NCI-H1436 treated with DMSO at 0.1 percent for 48 hours (cell line): ENCODE measurements at places on chromosomes 12 and 14.

DNA sequence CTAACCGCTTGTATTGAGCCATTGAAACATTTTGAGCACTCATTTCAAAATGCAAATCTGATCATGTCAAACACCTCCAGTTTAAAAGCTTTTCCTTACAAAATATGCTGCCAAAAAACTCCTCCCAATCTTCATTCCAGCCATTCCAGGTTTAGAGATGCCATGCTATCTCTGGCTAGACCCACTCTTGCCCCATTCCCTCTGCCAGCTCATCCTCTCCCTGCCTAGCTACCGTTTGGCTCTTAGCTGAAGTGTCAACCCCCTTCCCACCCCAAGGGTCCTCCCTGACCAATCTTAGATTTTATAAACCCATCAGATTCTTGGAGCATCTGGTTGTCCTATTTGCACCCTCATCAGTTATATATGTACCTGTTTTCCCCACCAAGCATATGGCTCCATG lies 75.0 kb downstream of the SCAF11 start:
- no peak for DNase-seq

DNA sequence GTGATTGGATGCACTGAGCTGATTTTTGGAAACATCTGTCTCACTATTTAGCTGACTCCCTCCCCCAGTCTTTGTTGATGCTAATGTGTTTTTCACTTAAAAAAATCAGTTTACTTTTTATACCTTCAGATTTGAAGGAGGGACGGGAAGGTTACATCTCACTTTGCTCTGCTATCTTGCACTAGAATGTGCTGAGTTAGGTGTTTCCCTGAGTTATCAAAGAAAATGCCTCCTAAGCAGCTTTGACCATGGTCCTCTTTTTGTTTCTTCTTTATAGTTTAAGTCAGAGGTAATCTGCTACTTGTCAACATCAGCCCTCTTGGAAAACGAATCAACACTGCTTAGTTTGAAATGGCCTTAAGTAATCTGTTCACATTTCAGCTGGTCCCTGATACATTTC lies 222.0 kb downstream of the TMEM132D start:
- no peak for DNase-seq

DNA sequence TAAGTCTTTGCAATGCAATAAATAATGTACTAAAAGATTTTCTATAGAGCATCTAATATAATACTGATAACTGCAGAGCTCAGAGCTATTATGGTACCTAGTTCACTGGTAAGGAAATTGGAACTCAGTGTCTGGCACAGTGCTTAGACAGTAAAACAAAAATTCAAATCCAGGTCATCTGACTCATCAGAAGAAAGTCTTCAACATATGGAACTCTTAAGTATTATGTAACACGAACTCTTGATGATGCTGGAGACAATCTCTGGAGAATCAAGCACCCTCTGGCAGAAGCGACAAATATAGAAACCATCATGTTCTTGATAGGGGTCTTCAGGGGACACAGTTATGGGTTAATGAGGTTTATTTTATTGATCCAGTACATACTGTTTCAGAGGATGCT lies 37.3 kb upstream of the TRHDE start:
- DNase-seq: no peak

- no peak for DNase-seq
Observed at GRCh38 chr12:9869307-9870161, at the start of gene CLEC2B. CLEC2B (minus strand) TSS chr12:9869354.

DNA sequence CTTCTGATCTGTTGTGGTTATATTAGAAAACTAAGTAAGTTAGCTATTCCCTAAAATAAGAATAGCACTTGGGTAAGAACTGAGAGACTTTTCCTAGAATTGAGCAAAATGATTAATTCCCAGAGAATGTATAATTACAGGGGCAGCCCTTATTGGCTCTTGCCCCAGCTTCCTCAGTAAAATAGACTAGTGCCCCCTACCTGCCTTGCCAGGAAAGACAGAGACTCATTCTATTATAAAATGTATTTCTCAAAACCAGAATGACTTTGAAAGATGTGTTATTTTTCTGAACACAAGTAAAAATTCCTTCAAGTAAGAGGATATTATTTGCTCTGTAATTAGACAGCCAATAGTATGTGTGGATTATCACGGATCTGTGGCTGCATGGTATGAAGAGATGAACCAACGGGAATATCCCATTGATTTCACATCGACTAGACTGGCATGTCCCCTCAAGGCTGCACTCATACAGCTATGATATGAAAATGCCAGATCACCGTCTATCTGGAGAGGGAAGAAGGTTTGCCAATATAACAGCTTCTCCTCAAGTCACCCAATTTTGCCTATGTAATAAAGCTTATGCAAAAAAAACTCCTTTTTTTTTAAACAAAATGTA lies 7.4 kb upstream of the GLRX5 start:
- no peak for DNase-seq

- no peak for DNase-seq
Observed at GRCh38 chr14:92610849-92611271, 97.3 kb downstream of the RIN3 start.

DNA sequence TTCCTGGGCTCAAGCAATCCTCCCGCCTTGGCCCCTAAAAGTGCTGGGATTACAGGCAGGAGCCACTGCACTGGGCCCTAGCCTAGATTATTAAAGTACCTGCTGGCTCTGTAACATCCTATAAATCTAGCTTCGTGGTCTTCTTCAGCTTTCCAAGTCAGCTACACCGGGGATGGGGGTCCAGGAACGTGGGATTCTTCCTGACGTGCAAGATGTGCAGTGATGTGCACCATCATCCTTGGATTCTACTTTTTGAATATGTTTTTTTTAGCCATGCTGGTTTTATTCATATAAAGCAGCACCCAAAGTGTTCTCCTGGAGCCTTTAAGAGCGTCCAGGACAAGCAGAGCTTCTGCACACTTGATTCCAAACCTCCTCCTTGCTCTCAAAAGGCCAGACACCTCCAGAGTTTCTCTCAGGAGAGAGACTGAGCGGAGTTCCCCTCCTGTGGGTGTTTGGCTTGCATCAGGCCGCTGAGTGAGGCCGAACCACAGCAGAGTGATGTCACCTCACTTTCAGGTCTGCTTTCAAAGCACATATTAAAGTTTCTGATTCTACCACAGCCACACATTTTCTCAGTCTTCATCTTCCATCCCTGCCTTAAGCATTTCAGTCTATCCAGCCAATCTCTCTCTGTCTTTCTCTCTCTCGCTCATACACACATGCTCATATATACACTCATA lies 33.4 kb downstream of the VCPKMT start:
- no peak for DNase-seq

DNA sequence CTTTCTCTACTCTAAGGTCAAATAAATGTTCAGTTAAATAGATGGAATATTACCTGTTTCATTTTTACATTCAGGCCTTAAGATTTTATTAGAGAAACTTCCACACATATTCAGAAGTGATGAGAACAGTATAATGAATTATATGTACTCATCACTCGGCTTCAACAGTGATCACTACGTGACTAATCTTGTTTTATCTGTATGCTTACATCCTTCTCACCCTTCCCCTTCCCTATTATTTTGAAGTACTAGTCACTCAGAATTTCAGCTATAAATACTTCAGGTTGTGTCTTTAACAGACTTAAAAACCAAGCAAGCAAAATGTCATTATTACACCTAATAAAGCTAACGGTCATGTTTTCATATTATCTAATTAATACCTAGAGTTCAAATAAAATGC lies 34.9 kb downstream of the ETV6 start:
- DNase-seq: no peak

DNA sequence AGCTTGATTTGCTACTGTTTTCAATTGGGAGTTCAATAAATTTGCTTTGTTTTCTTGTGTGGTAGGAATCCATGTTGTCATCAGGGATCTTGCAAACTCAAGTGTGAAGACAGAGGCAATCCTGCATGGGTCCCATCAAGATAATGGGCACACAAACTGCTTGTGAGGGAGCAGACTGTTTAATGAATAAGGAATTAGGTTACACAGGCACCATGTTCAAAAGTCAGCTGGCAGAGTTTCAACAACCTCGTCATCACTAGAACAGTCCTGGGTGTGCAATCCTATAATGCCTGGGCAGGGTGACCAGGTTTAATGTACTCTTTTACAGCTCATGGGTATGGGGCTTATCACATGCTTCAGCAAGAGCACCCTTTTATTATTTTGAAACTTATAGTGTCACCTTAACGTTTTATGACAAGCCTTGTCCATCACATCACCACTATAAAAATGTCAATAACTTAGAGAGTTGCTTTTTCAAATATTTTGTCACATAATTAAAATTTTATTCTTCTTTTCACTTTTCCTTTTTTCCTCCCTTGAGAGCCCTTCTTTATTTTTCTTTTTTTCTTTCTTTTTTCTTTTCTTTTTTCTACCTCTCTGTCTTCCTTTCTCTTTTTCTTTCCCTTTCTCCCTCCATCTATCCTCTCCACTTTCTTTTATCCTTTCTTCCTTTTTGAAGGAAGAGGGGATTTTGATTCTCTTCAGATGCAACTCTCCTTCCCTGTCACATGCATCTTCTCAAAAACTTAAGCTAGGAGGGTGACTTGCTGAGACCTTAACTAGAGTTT lies 252.2 kb upstream of the ATP2B1 start:
- no peak for DNase-seq

GRCh38 chr12:95547522-95548055 lies 3.7 kb downstream of the USP44 start:
- no peak for DNase-seq

DNA sequence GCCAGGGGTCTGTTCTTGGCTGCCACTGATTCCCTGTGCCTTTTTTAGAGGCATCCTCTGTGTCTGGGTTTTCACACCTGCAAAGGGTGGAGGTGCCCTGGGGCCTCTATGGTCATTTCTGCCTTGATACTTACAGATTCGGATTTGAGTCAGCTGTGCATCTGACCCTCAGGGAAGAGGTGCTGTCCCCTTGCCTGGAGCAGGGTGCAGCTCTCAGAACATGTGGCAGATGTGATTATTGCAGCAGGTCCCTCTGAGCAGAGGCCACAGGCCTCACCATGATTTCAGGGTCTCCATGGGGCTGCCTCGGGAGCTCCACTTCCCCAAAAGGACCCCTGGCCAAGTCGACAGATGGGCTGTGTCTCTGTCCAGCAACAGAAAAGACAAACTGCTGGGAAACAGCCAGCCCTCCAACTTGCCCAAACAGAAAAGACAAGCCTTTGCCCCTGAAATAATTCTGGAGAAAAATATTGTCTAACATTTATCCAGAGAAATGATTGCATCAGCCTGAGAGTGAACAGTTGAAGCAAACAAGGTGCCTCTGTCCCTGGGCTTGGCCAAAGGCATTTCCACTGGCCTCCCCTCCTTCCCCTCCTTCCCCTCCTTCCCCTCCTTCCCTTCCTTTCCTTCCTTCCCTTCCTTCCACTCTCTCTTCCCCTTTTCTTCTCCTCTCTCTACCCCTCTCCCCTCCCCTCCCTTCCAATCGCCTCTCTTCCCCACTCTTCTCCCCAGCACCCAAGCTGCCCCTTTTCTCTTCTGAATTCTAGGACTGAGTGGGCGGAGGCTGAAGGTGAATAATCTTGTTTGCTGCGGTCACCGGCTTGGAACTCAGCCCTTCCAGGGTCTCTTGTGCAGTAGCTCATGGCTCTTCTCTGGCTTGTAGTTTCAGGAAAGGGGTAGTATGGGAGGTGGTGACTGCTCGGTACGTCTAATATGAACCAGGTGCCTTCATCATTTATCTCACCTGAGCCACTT lies 676 bp downstream of the SERPINA3 start:
- no peak for DNase-seq

DNA sequence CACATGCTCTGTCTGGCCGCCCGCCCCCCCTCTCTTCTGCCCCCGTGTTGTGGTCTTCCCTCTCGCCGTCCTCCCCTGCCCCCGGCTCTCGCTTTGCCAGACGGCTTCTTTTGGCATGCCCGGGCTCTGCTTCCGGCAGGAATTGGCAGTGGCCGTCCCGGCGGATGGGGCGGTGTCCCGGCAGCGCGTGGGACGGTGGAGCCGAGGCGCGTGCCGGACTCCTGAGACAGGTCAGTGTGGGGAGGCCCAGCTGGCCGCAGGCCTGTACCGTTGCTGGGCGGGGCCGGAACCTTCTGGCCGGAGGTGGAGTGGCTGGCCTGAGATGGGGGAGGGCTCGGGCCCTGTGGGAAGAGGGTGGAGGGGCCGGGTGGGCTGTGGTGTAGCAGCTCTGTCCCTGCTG lies 17.1 kb downstream of the KIF26A start:
- DNase-seq: no peak

GRCh38 chr14:103444837-103445524 lies 59.8 kb downstream of the MARK3 start:
- DNase-seq: no peak

GRCh38 chr14:93019367-93019843 lies 96.3 kb downstream of the ITPK1 start:
- DNase-seq: no peak

DNA sequence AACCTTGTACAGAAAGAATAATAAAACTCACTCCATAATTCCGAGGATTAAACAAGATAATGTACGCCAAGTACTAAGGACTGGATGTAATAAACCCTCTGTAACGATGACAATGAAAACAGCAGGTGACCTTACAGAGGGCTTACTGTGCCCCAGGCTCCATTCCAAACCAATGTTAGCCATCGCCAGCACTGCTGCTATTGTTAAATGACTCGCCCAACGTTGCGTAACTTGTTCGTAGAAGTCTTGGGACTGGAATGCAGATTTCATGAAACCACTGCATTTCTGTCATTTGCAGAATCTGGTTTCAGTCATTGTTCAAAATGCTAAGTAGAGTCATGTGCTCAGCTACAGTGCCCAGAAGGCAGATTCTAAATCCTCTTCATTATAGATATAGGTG lies 728 bp upstream of the STON2 start:
- DNase-seq: no peak

DNA sequence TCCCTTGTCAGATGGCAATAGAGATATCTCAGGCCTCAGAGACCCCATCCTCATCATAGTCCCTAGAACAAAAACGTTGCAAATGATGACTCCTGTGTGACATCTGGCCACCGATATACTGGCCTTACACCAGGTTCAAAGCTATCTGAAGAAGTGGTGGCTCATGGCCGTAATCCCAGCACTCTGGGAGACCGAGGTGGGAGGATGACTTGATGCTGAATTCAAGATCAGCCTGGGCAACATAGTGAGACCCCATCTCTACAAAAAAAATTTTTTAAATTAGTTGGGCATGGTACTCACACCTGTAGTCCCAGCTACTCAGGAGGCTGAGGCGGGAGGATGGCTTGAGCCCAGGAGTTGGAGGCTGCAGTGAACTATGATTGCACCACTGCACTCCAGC lies 13.1 kb downstream of the CAMKK2 start:
- no peak for DNase-seq

GRCh38 chr12:19288603-19289244 lies 150.6 kb upstream of the AEBP2 start:
- DNase-seq: no peak

- DNase-seq: no peak
Observed at GRCh38 chr14:92737206-92737605, 11.2 kb downstream of the LGMN start.

DNA sequence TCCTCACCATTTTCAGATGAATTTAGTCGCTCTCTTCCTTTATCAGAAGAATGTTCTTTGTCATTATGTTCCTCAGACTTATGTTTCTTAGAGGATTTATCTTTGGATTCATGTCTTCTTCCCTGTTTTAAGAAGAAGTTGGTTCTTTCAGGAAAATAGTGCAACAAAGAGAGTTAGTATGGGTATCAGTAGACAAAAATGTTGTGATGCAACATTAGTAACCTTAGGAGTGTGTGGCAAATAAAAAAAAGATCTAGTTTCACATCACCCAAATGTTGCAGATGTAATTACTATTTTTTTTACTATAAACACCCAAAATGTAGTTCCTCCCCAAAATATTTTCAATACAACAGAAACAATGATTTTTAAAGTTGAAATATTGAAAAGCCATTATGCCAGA lies 7.8 kb downstream of the RSRC2 start:
- no peak for DNase-seq

- no peak for DNase-seq
Observed at GRCh38 chr12:124568431-124569374, 1.3 kb upstream of the NCOR2 start.

GRCh38 chr12:107014055-107014454 lies 27.1 kb upstream of the MTERF2 start:
- DNase-seq: no peak
